Upper lobe of left lung (tissue), 6 donors: ENCODE measurements at places on chromosomes 7 and 10. TPM values are rescaled to one million over a fixed set of nuclear protein-coding genes. Genes with fewer than 3 reads are reported as not detected.

GRCh38 chr7:27242154-27242553, 448 bp upstream of the EVX1 start:
- no peak for DNase-seq

Gene HK1
- 91.2 TPM for total RNA-seq

- DNase-seq: no peak
Observed at GRCh38 chr7:134761266-134761665, 18.2 kb upstream of the CALD1 start.

DNA sequence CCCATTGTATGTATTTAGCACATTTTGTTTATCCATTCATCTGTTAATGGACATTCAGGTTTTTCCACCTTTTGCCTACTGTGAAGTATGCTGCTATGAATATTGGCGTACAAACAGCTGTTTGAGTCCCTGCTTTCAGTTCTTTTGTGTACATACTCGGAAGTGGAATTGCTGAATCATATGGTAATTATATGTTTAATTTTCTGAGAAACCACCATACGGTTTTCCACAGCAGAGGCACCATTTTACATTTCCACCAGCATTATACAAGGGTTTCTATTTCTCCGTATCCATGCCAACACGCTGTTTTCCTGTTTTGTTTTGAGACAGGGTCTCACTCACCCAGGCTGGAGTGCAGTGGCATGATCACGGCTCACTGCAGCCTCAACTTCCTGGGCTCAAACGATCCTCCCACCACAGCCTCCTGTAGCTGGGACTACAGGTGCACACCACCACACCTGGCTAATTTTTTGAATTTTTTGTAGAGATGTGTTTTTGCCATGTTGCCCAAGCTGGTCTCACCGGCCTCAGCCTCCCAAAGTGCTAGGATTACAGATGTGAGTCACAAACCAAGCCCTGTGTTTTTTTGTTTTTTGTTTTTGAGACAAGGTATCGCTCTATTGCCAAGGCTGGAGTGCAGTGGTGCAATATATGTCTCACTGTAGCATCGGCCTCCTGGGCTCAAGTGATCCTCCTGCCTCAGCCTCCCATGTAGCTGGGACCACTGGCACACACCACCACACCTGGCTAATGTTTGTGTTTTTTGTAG, 22.1 kb upstream of the FBXW4 start:
- no peak for DNase-seq

- peak; percentile 3 for DNase-seq
Observed at GRCh38 chr10:131204406-131205152, 106.9 kb downstream of the TCERG1L start.

- no peak for DNase-seq
Observed at GRCh38 chr7:87413951-87414793, 61.3 kb downstream of the ABCB4 start.

Gene CYP17A1
- total RNA-seq: 1.2 TPM

GRCh38 chr7:140367528-140367927, 30.8 kb downstream of the SLC37A3 start:
- DNase-seq: no peak

Gene CLCN1
- total RNA-seq: not detected

Gene COL1A2
- total RNA-seq: 284 TPM

Gene ZSCAN25
- 16.4 TPM for total RNA-seq

DNA sequence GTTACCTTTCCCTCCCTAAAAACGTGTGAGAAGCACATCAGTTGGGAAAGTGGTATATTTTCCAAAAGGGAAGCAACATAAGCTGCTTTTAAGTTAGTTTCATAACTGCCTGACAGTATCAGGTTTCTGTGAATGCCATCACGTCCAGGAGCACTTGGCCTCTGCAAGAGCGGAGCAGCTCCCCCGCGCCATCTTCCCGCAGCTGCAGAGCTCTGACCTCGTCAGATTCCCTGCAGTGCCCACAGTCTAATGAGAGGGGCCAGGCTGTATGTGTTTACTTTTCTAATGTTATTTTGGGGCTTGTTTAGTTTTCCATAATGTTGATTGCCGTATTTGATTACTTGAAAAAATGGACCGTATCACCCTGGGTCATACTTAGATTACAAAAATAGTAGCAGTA, 74.2 kb downstream of the MGMT start:
- DNase-seq: no peak

Gene FAM13C
- total RNA-seq: 4.1 TPM

Gene ADIRF
- 202 TPM for total RNA-seq

DNA sequence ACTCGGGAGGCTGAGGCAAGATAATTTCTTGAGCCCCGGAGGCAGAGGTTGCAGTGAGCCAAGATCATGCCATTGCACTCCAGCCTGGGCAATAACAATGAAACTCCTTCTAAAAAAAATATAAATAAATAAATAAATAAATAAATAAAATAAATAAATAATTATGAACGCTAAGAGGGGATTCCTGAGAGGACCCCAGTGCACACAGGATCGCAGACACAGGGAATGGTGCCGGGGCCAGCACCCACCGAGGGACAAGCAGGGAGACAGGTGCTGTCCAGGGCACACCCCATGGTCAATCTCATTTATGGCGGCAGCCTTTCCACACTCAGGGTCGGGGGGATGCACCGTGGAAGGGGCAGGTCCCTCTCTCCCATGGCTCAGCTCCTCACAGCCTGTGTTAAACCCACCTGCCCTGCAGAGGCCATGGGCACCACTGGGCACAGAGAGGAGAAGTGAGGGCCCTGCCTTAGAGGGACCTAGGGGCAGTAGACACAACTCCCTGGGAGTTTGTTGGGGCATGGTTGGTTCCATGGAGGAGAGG, 2.2 kb upstream of the RAMP3 start:
- DNase-seq: no peak

Gene ANK3
- 193 TPM for total RNA-seq
